ENCODE measurements at places on chromosomes 5 and 9.
A peak's percentile ranks its signal among the peaks of the same experiment; 100 is the strongest.

DNA sequence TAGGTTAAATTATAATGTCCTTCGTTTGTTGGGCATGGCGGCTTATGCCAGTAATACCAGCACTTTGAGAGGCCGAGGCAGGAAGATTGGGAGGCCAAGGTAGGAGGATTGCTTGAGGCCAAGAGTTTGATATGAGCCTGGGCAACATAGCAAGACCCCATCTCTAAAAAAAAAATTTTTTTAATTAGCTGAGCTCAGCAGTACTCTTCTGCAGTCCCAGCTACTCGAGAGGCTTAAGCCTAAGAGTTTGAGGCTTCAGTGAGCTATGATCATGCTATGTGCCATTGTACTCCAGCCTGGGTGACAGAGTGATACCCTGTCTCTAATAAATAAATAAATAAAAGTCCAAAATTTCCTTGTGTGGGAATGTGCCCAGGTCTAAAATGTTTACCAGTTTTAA, 9.1 kb upstream of the MSANTD3 start:
- no peak for DNase-seq

DNA sequence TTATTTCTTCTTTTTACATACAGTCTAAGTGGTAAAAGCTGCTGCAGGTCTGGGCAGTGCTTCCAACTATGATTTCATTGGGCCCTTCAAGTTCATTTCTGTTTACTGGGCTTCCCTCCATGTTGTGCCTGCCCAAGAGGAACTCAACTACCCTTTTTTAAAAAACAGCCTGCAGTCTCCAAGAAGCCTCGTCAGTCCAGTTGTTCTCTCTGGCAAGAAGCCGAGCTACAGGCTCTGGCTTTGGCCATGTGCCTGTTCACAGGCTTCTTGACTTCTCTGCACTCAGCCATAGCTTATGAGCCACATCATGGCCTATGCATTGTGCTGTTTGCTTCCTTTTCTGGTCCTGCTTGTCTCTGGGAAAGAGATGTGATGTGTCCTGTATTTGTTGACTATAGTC, 119.7 kb upstream of the PJA2 start:
- DNase-seq, result no peak

- DNase-seq, result peak; percentile 21
Measured at GRCh38 chr5:159100025-159100781, 487 bp upstream of the EBF1 start.

- DNase-seq, result no peak
Measured at GRCh38 chr5:17019324-17019723, 83.2 kb upstream of the MYO10 start.

DNA sequence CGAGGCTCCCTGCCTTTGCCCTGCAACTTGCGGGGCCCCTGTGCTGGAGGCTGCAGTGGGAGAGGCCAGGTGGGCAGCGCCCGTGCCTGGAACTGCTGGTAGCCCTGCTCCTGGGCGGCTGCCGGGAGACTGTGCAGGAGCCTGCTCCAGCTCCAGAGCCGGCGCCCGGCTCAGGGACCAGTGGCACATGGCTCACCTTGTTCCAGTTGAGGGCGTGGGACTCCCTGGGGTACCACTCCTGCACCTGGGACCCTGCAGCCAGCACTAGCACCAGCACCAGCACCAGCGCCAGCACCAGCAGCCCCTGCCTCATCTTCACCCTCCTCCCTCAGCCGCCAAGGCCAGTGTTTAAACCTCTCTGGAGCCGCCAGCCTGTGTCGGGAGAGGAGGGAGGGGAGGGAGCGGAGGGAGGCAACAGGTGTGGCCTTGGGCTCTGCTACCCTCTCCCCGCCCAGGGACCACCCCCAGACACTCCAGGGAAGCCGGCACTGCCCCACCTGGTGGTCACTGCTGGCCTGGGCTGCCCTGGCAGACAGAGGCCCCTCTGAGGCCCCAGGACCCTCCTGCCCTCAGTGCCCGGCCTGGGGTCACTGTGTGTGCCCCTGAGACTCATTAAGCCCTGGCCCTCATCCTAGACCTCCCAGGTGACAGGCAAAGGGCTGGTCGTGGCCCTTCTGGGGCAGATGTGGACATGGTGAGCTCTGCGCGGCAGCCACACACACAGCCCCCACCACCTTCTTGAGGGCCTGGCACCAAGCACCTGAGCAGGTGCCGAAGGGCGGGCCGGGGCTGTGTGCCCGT, at the start of gene LCN10:
Gene LCN10 (minus strand): TSS at position 350 of the 801 bp plus-strand sequence. CDS start 37 bp downstream, at position 313.
- no peak for DNase-seq

DNA sequence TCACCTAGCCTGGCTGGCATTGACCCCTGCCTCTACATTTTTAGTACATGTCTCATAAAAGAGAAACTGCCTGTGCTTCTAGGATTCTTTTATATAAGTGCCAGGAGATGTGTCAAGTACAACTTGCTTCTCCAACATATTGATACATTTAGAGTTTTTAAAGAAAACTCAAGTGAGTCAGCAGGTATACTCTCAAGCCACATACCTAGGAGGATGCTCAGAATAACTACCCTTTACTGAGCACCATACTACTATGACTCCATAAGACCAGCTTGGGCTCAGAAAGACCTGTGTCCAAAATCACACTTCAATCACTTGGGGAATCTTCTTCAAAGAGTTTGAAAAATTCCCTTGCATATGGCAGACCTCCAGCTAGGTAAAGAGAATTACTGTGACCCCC, 389.8 kb upstream of the SLC24A2 start:
- DNase-seq, result no peak

DNA sequence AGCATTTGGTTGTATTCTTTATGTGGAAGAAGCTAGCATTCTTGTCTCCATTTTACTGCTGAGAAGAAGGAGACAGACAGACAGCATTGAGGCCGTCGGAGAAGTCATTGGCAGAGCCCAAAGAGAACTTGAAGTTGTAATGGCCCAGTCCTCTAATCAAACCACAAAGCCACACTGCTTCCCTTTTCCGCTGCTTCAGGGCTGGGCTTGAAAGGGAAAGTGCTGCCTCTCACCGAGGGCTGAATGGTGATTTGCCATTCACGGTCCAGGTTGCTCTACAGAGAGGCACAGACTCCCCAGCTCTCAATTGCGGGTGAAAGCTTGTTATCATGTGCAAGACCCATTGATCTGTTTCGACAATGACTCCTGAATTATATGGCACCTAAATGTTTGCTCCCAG, 25.6 kb upstream of the POU4F3 start:
- DNase-seq, result no peak

- no peak for DNase-seq
Measured at GRCh38 chr9:31251386-31251785, 1133.1 kb upstream of the ACO1 start.

- no peak for DNase-seq
Measured at GRCh38 chr9:82031538-82032280, 43.1 kb downstream of the SPATA31D1 start.

DNA sequence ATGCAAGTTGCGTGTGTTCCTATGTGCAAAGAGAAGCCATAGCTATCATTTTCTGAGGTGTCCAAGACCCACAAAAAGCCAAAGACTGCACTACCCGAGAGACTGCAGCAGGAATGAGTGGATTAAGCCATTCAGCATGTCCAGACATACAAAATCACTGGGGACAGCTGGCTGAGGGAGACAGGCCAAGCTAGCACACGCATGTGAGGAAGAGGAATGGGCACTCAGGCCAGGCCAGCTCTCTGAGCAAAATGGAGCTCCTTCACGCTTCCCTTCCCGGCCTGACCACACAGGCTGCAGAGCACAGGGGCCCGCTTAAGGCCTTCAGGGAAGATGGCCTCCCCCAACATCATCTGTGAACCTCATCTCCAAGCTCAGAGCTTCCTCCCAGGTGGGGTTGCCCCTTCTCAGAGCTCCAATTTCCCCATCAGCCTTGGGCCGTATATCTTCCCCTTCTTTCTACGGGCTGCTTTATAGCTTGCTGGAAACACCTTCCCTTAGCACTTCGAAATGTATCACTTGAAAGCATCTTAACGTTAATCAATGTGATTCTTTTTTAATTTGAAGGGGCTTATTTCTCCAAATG, 8.4 kb downstream of the DCANP1 start:
- no peak for DNase-seq

DNA sequence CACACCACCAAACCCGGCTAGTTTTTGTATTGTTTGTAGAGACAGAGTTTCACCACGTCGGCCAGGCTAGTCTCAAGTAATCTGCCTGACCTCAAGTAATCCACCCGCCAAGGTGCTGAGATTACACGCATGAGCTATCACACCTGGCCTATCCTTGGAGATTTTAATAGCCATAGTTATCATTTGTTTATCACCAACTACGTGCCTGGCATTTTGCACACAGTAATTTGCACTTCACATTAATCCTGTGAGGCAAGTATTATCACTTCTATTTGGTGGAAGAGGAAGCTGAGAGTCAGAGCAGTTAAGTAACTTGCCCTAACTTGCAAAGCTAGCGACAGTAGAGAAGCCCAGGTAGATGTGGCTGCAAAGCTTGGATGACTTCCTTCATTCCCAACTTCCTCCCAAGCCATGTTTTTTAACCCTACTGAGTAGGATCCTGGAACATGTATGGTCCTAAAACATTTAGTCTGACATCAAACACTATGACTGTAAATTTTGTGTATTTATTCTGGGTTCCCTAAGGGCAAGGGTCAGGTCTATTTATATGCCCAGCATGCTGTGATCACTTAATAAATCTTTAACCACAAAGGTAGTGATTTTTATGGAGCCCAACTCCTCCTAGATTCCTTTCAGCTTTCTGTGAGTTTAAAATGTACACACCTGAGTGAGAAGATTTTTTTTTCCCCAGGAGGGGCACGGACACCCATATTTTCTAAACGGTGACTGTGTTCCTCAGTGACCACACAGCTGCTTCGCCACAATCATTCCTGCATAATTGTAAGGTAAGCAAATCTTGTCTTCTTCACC, 100.2 kb upstream of the RAI14 start:
- DNase-seq, result no peak

GRCh38 chr9:129934780-129935179, 99.5 kb downstream of the USP20 start:
- DNase-seq, result no peak

DNA sequence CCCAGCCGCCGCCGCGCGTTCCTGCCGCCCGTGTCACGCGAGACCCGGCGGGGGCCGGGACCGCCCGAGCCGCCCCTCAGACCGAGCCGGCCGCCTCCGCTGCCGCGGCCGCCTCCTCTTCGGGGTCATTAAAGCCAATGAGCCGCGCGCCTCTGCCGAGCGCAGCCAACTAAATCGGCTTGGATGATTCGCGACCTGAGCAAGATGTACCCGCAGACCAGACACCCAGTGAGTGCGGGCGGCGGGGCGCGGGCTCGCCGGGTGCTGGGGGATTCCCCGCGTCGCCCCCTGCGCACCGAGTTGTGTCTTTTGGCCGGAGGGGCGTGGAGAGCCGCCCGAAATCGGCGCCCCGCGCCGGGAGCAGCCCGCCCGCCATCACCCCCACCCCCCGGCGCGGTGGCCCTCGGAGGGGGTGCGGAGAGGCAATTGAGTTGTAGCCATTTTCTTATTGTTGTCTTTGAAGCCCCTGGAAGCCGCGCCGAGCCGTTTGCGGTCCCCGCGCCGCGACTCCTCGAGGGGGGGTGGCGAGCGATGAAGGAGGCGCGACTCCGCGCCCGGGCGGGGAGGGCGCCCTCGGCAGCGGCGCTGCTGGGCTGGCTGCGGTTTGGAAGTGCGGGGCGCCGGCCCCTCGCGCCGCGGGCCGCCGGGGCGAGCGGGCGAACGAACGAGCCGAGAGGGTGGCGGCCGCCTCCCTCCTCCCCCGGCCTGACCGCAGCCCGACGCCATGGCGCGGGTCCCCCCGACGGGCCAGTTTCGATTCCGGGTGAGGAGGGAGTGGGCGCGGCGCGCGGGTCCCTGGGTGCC, 1.0 kb downstream of the TLE4 start:
- no peak for DNase-seq

- DNase-seq, result no peak
Measured at GRCh38 chr9:99039505-99040182, 65.3 kb upstream of the TGFBR1 start.

DNA sequence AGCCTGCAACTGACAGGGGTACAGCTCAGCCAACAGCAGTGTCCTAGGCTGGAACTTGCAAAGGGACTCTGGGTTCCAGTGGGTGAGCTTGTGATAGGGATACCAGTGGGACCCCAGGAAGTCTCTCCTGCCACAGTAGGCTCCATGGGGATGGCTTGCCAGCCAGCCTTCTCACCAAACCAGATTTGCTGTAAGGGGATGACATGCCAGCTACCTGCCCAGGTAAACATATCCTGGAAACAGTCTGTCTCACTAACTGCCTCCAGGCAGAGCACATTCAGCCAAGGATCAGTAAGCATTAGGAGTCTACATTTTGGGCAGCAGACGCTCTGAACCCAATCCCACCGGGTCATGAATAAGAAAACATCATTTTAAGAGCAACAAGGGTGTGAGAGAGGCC, 49.9 kb downstream of the SIL1 start:
- DNase-seq, result no peak

- DNase-seq, result no peak
Measured at GRCh38 chr9:129885018-129885669, 49.9 kb downstream of the USP20 start.

DNA sequence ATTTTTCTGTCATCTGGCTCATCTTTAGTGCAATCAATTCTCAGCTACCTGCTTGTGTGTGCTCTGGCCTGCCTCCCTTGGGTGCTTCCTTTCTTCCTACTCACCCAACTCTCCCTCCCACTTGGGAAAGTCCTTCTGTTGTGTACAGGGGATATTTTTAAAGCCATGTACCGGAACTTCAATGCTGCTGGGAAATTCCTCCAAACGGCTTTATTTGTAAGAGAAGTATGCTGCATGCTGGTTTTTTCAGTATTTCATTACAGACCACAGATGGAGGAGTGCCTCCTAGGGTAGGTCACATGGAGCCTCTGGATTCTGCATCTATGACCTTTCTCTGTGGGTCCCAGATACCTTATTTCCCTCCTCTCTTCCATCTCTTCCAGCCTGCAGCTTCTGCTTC, 5.4 kb upstream of the HMHB1 start:
- no peak for DNase-seq

- DNase-seq, result no peak
Measured at GRCh38 chr5:16763211-16763610, 146.4 kb upstream of the RETREG1 start.

DNA sequence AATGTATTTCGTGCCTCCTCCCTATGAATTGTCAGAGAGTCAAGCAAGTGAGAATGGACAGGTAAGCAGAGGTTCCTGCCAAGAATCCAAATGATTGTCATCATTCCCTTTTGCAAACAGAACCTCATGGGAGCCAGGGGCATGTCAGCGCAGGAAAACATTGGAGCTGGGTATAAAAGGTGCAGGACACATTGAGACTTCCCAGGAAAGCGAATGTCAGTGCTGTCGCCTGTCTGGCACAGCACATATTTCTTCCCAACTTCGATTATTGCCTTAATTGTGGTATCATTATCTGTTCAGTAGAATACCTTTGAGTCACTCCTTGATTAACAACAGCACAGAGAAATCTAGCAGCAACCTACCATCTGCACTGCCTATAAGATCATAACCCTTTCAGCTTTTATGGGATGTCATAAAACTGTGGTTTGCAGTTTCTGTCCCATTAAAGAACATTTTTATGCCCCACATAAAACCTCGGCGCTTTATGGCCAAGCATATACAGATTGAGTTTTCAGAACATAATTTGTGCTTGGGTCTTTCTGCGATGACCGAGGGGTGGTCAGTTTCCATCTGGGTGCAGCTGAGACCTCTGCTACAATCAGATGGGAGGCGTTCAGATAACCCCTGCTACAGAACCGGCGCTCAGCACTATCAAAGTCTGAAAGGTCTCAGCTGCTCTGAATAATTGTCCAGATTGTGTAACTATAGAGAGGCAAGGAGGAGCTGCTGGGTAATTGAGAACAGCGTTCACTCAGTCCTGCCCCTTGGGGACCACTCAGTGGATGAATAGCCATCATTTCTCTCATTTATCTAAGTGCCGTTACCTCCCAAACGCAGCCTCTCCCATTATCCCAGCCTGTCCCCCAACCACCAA, 30.9 kb upstream of the WWC1 start:
- DNase-seq, result no peak

GRCh38 chr9:98445576-98445975, 190.1 kb upstream of the TBC1D2 start:
- DNase-seq, result no peak

- no peak for DNase-seq
Measured at GRCh38 chr9:94085062-94085639, 887 bp downstream of the PTPDC1 start.
